ENCODE measurements at places on chromosomes 7 and 10. TPM values are rescaled to one million over a fixed set of nuclear protein-coding genes. Genes with fewer than 3 reads are reported as not detected.

Gene NME8
- not detected for total RNA-seq

Gene ADIRF
- not detected for total RNA-seq

Gene SPDYE1
- total RNA-seq = not detected

GRCh38 chr10:80535671-80536360 is 1.9 kb upstream of the SH2D4B start:
- peak; percentile 83 for DNase-seq
- peak overlapping the region; percentile 33 for H3K4me3 ChIP-seq
- peak overlapping the region; percentile 73 for H3K27ac ChIP-seq
- peaks cover 27% of the 10 kb centered on the region for H3K4me1 ChIP-seq

GRCh38 chr10:98259606-98260315 is 8.2 kb downstream of the LOXL4 start:
- no peak overlapping the region for H3K27ac ChIP-seq
- no peaks in the 10 kb centered on the region for H3K36me3 ChIP-seq
- no peak for DNase-seq
- H3K4me3 ChIP-seq = no peak overlapping the region
- H3K4me1 ChIP-seq = no peaks in the 10 kb centered on the region

DNA sequence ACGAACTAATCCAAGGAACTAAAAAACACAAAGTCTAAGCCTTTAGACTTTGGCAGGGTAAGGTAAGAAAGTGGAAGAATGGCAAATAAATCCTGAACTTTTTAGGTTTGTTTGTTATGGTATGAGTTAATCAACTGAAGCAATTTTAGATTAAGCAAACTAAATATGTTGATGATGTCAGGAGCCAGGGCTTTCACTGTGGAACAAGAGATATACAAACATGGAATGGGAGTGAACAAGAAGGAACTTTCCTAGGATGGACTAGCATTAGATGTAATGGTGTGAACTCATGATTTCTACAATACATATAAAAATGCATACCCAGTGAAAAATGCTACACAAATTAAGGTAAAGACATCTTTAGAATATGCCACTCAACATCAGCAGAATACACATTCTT is 35.8 kb downstream of the NT5C2 start:
- no peaks in the 10 kb centered on the region for H3K36me3 ChIP-seq
- H3K4me1 ChIP-seq = no peaks in the 10 kb centered on the region
- DNase-seq = no peak
- no peak overlapping the region for H3K4me3 ChIP-seq
- no peak overlapping the region for H3K27ac ChIP-seq
- no peaks in the 10 kb centered on the region for H3K27me3 ChIP-seq

DNA sequence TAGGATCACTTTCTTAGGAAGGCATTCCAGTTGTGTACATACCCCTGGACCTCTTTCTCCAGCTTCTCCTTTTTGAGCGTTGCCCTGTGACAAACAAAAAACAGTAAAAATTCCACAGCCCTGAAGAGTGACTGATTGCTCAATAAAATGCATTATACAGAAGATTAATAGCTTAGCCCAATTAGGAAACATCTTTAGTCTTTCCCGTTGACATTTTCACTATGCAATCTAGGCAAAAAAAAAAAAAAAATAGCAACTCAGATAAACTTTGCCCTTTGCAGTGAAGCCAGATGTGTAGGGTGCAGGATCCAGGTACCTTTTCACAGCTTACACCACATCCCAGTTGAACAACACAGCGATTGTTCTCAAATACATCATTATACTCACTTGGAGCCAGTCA is 17.9 kb downstream of the COL28A1 start:
- no peaks in the 10 kb centered on the region for H3K27me3 ChIP-seq
- H3K4me1 ChIP-seq = no peaks in the 10 kb centered on the region
- no peak overlapping the region for H3K4me3 ChIP-seq
- H3K27ac ChIP-seq = no peak overlapping the region
- no peaks in the 10 kb centered on the region for H3K36me3 ChIP-seq
- no peak for DNase-seq

- peaks cover 4% of the 10 kb centered on the region for H3K4me1 ChIP-seq
- DNase-seq = no peak
- H3K4me3 ChIP-seq = no peak overlapping the region
- H3K27ac ChIP-seq = no peak overlapping the region
These were observed 16.8 kb upstream of the GPR15LG start for GRCh38 chr10:84156768-84157167.

DNA sequence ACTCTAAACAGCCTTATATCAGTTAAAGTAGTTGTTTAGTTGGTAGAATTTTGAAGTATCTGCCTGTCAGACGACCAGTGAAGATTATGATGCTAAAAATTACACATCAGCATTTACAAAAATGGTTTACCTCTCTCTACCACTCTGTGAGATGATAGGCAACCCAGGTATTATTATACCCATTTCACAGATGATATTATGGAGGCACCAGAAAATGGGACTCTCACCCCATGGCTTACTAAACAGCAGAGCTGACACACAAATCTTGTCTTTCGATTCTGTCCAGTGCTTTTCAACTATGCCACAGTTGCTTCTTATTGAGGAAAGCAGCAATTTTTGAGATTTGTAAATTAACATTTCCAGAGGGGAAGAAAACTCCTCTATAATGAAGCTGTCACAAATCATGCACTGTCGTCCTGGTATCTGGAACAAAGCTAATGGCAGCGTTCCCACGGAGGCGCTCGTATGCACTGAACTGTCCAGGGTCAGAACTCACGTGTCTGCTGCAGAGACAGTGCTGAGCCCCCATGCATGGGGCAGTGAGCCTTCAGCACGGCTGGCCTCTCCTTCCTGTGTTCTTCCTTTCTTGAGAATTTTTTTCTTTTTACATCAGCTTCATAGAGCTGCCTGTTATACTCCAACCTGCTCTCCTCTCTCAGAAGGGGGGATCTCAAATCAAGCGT is 381.1 kb downstream of the SDK1 start:
- no peaks in the 10 kb centered on the region for H3K36me3 ChIP-seq
- no peak overlapping the region for H3K27ac ChIP-seq
- no peaks in the 10 kb centered on the region for H3K27me3 ChIP-seq
- no peaks in the 10 kb centered on the region for H3K4me1 ChIP-seq
- no peak overlapping the region for H3K4me3 ChIP-seq

GRCh38 chr10:111119637-111120036 is 42.8 kb downstream of the ADRA2A start:
- no peak for DNase-seq
- H3K4me3 ChIP-seq = no peak overlapping the region
- no peak overlapping the region for H3K27ac ChIP-seq
- no peaks in the 10 kb centered on the region for H3K27me3 ChIP-seq
- H3K36me3 ChIP-seq = no peaks in the 10 kb centered on the region
